HepG2 (cell line): ENCODE measurements at places on chromosomes 3 and 15. TPM values are rescaled to one million over a fixed set of nuclear protein-coding genes. Genes with fewer than 3 reads are reported as not detected.

DNA sequence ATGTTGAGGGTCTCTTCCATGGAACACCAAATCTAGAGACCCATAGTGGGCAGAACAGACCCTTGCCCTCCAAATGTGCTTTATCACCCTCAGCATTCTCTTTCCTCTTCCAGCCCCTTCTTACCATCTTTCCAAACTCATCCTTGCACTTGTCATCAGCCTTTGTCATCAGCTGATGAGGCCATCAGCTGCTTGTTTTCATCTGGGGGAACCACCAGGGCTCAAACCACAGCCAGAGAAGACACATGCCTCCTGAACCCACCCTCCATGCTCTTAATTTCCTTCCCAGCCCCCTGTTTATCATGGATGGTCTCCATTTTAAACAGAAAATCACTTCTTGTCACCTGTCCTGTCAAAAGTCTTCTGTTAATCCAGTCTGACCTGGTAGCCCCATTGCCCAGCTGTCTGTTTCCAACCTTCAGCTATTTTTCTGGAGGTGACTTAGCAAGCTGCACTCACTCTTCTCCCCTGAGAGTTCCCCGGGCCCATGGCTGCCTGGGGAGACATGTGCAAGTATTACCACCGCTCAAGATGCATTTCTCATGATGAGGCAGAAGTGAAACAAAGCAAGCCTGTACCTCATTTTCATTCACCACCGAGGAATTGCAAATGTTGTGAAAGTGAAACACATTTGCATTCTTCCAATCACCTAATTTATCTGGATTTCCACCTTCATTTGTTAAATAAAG, 14.7 kb upstream of the SYNM start:
- no peak for DNase-seq

The SLC7A14 gene
- not detected in 2 replicates for total RNA-seq

The NMNAT3 gene
- total RNA-seq: 6.1 TPM in 2 replicates

- no peak for DNase-seq
Observed at GRCh38 chr3:129938140-129938930, 36.2 kb upstream of the TRH start.

- no peak for DNase-seq
Observed at GRCh38 chr3:12611117-12611516, 52.8 kb downstream of the RAF1 start.

The COLQ gene
- total RNA-seq: 0.31 TPM in 1 of 2 replicates, not detected in the other

DNA sequence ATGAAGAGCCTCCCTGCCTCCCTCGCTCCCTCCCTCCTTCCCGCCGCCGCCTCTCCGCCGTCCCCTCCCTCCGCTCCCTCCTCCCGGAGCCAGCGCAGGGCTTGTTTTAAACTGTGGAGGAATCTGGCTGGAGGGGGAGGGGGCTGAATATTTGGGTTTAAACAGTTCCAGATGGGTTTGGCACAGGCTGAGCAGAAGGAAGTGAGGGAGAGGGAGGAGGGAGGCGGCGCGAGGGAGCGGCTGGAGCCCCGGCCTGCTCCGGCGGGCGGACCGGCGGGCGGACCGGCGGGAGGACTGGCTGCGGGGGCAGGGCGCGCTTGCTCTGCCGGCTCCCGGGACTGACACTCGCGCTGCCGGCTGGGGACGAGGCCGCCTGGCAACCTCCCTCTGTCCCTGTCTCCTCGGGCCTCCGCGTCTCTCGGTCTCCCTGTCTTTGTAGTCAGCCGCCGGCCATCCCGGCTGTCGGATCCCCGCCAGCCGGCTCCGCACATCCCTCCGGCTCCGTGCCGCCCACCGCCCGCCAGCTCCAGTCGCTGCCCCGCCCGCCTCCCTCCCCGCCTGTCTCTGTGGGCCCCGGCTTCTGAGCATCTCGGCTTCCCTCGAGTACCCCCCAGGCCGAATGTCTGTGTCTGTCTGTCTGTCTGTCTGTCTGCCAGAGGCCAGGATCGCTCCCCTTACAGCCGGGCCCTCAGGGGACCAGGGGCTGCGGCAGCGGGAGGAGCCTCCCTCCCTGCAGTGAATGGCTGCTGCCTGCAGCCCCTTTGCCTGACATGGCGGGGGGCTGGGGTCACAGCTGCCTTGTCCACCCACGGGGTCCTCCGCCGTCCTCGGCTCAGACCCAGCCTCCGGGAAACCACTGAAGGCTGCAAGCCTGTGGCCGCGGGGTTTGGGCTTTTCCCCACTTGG, 7.6 kb downstream of the EPHB3 start:
- DNase-seq: no peak

GRCh38 chr3:192372616-192373015, 354.7 kb downstream of the FGF12 start:
- DNase-seq: no peak

- DNase-seq: no peak
Observed at GRCh38 chr3:156797368-156797767, 28.8 kb upstream of the LEKR1 start.

DNA sequence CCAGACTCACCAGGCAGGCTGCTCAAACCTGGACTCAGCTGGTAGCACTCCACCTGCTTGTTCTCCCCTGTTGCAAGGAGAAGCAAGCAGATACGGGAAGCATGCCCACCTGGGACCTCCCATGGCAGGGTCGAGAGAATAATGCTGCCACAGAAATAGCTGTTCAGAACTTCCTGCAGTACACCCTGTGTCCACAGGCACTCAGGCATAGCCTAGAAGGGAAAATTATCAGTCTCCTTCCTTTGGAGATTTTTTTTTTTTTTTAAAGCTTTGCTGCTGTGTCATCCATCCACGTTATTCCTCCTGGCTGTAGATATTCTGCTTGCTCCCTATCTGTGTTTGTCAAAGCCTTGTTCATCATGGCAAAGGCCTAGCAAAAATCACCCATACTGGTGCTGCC, 32.7 kb upstream of the RPS17 start:
- no peak for DNase-seq

GRCh38 chr15:100707229-100707628, 104.8 kb downstream of the ASB7 start:
- no peak for DNase-seq

- no peak for DNase-seq
Observed at GRCh38 chr3:145815707-145816413, 345.1 kb downstream of the PLOD2 start.
